ENCODE measurements at places on chromosomes 16 and 17.
A peak's percentile ranks its signal among the peaks of the same experiment; 100 is the strongest.

GRCh38 chr17:51491416-51491815 is 231.1 kb downstream of the UTP18 start:
- no peak for DNase-seq

DNA sequence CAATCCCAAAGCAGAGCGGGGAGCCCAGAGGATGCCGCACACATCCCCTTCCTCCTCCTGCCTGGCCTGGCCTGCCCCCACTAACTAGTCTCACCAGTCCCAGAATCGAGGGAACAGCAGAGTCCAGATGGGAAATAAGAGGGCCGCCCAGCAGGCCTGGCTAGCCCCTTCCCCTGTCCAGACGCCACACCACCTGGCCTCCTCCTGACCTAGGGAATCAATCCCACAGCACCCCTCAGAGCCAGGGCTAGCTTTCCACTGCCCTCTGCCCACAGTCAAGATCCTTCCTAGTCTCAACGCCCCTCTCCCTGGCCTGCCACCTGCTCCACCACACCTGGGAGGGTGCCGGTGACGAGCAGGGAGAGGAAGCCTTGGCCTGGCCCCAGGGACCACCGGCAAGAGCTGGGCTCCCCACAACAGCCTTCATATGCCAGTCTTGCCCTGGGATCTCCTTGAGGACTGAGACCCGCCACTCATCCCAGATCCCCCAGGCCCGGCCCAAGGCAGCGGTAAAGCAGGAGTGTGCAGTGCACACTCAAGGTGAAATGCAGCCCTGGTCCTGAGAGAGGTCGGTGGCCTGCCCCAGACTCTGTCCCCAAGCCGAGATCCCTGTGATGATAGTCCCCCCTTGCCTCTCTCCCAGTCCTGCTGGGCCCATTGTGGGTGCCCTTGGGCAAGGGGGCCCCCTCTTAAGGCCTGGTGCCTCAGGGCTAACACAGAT is 27.9 kb downstream of the KATNB1 start:
- DNase-seq, result no peak

GRCh38 chr17:34207572-34207971 is 47.5 kb upstream of the CCL2 start:
- DNase-seq, result no peak

DNA sequence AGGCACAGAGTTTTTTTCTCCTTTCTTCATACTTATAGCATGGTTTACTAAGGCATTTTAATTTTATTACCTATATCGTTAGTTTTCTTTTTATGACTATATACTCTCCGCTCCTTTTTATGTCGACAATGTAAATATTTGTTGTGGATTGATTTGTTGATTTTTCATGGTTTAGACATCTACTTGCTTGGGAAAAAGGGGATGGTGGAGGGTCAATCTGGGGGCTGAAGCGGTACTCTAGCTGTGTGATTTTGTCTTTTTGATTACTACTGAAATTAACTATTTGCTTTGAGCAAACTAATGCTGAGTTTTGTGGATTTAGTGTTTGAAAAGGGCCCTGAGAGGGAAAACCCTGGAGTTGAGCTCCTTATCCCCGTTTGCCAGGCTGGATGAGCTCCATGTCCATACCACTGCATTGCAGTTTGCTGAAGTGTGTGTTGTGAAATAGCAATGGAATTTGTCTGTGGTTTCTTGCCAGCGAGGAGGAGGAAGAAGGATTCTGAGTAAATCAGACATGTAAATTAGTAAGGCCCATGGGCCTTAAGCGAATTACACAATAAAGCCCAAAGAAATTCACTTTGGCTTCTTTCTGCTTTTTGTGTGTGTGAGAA is 72.0 kb downstream of the FTO start:
- DNase-seq, result no peak

DNA sequence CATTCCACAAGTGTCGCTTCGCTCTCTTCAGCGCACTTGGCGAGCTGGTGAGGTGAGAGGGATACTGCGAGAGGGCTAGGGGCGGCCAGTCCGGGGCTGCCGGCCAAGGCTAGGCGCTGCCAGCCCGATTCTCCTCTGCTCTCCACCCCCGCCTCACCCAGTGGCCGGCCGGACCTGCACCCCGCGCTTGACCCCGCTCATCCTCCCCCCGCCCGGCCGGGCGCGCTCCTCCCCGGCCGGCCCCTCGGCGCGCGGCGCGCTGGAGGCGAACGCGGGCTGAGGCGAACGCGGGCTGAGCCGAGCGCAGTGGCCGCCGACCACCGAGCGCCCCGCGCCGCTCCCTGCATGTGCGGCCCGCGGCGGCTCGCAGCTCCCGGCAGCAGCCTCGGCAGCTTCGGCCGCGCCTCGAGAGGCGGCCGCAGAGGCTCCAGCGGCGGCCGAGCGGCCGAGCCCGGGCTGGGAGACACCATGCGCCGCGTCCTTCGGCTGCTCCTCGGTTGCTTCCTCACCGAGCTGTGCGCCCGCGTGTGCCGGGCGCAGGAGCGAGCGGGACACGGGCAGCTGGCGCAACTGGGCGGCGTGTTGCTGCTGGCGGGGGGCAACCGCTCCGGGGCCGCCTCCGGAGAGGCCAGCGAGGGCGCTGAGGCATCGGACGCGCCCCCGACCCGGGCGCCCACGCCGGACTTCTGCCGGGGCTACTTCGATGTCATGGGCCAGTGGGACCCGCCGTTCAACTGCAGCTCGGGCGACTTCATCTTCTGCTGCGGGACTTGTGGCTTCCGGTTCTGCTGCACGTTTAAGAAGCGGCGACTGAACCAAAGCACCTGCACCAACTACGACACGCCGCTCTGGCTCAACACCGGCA is at the start of gene SHISA9:
SHISA9 (plus strand) TSS at position 2 of the 865 bp plus-strand sequence.
- no peak for DNase-seq

- DNase-seq, result no peak
Measured at GRCh38 chr17:8909586-8910270, 42.3 kb upstream of the PIK3R6 start.

DNA sequence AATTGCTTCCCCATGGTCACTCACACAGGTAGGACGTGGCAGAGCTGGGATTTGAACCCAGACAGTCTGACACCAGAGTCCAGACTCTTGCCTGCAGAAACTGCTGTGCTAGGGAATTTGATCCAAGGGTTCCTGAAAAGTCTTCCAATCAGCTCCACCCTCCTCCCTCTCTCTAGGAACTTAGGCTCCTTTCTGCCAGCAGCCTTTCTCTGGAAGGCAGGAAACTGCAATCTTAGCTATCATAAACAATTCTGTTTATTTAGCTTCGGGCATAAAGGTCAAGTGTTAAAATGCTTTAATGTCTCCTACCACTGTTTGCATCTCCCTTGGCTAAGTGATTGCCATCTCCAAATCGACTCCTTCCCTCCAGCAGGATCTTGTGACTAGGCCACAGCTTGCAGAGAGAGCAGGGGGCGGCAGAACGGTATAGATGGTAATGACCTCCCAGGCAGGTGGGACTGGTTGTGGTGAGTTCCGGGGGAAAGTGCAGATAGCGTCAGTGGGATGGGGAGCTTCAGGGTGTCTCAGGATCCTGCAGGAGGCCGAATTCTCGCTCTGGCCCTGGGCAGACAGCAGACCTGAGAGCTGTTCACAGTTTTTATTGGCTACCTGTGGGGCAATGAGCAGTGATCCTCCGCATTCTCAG is 882.4 kb upstream of the EEF2KMT start:
- no peak for DNase-seq

GRCh38 chr16:68233835-68234187 is 2.1 kb downstream of the ESRP2 start:
- no peak for DNase-seq

DNA sequence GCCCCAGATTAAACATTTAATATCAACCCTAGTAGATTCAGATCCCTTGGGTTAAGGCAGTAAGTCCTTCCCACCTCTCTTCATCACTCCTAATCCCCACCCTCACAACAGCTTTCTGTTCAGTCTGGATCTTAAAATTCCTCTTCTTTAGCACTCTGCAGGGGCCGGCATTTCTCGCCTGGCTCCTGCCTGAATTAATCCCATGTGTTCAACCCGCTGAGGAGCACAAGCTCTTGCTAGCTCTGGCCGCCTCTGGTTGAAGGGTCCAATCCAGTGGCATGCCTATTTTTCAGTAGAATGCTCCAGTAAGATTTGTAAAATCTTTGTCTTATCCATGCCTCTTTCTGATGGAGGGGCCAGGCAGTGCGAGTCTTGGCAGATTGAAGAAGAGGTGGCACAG is 59.2 kb downstream of the CYB5B start:
- DNase-seq, result no peak

GRCh38 chr17:41498276-41498675 is 7.1 kb downstream of the KRT13 start:
- no peak for DNase-seq

- DNase-seq, result peak; percentile 68
Measured at GRCh38 chr16:29852654-29853053, 10.4 kb downstream of the CDIPT start.

GRCh38 chr16:46885960-46886763 is 2.0 kb downstream of the GPT2 start:
- no peak for DNase-seq

- no peak for DNase-seq
Measured at GRCh38 chr16:80580109-80580832, 39.5 kb downstream of the DYNLRB2 start.

GRCh38 chr16:84610376-84610775 is 7.5 kb downstream of the COTL1 start:
- DNase-seq, result no peak

GRCh38 chr17:83152227-83152744 is 72.9 kb downstream of the METRNL start:
- peak; percentile 54 for DNase-seq

DNA sequence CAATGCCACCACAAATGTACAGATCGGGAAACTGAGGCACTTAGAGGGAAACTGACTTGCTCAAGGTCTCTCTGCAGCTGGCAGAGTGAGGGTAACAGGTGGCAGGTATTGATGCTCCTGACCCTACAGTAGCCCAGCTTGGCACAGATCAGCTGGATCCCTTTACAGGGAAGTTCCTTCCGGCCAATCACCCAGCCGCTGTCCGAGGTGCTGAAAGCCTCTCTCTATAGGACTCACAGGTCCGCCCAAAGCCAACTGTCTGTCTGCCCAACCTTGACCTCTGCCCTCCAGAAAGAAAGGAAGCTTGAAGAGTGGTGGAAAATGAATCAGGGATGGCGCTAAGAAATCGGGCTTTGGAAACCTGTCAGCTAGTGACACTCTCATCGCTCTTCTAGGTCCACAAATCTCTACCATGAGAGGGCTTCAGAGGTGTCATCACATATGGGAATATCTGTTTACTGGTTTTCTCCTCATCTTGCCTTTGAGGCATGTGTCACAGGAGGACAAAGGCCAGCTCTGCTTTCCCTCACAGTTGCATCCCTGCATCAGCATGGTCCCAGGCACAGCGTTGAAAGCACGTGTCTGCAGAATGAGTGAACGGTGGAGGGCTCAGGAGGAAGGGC is 246.2 kb downstream of the KATNIP start:
- DNase-seq, result no peak

- DNase-seq, result no peak
Measured at GRCh38 chr17:78997231-78997741, 12.3 kb downstream of the CANT1 start.

GRCh38 chr17:74391771-74392170 is 24.5 kb downstream of the GPR142 start:
- no peak for DNase-seq

DNA sequence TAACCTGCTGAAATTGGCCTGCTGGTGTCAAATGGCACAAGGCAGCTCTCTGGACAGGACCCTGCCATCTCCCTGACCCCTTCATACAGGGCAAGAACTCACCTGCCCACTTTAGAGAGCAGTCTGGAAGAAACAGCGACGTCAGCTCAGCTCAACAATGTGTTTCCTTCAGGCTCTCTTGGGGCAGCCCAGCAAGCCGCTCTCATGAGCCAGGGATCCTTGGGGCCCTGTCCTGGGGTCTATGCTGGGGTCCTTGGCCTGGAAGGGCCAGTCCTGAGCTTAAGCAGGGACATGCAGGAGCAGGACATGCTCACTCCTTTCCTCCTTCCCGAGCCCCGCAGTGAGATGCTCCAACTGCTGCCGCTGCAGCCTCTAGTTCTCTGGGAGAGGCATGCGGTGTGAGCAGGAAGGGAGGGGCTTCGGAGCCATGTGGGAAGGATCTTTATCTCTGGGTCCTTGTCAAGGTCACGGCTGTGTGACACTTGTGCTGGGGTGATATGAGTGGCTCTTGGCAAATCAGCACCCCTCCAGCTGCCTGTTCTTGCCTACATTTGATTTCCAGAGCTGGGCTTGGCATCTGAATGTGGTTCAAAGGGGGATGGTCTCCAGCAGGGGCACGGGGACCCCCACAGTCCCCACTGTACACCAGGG is 3.4 kb downstream of the C1QTNF1 start:
- no peak for DNase-seq

DNA sequence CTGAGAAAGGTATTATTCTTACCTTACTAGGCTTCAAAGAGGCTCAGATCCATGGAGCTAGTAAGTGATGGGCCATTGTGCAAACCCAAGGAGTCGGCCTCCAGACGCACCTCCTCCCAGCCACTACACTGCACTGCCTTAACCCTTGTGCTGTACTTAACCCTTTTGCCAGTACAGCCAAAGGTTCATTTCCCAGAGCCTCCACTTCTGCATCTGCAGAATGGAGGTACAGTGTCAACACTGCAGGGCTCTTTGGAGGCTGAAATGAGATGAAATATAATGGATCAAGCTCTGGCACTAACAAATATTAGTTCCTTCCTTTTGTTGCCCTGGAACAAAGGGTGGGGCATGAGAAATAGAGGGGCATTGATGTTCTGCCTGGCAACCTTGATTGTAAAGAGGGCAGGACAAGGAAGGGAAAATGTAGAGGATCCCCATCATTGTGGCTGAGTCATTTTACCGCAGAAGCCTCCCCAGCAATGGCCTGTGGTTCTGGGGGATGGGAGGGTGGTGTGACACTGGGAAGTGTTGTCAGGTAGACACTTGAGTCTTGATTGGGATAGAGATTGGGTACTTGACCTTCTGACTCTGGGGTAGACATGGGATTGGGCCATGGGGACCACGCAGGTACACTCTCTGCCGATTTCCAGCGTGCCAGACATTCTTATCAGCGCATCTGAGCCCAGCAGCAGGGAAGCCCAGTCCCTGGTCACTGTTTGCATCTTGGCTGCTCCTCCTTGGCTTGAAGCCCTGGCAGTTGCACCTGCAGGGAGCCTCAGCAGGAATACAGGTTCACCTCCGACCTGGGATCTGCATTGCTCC is 84.0 kb downstream of the MSI2 start:
- no peak for DNase-seq

DNA sequence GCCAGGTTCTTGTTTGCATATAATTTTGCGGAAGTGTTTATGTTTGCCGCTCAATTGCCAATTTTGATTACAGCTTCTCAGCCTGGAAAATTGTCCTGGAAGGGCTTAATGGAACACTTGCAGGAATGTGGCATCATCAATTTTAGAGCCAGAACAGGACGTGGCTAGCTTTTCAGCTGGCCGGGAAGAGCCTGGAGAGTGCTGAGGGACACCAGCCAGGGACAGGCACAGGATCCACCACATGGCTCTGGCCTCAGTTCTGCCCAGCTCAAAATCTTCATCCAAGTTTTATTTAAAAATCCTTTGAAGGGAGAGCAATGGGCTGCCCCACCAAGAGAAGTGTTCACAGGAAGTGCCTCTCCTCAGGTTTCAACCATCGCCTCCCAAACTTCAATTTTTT is 287.2 kb upstream of the HSBP1 start:
- DNase-seq, result no peak

All from right atrium auricular region (tissue), 2 donors.